ENCODE measurements at places on chromosomes 2 and 18.
A peak's percentile ranks its signal among the peaks of the same experiment; 100 is the strongest.

DNA sequence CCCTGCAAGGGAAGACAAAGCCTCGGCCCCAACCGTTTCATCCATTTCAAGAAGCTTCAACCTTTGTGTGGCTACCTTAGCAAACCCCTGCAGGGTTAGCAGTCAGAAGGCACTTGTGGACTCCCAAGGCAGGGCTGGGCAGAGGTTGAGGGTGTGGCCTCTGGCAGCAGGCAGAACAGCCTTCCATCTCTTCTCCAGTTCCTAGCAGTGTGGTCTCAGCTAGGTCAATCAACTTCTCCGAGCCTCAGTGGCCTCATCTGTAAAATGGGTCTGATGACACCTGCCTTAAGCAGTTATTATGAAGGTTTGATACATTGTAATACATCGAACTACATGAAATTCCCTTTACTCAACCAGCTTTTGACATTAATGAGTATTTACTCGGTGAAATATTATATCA, 6.8 kb upstream of the PRSS56 start:
- DNase-seq = no peak

DNA sequence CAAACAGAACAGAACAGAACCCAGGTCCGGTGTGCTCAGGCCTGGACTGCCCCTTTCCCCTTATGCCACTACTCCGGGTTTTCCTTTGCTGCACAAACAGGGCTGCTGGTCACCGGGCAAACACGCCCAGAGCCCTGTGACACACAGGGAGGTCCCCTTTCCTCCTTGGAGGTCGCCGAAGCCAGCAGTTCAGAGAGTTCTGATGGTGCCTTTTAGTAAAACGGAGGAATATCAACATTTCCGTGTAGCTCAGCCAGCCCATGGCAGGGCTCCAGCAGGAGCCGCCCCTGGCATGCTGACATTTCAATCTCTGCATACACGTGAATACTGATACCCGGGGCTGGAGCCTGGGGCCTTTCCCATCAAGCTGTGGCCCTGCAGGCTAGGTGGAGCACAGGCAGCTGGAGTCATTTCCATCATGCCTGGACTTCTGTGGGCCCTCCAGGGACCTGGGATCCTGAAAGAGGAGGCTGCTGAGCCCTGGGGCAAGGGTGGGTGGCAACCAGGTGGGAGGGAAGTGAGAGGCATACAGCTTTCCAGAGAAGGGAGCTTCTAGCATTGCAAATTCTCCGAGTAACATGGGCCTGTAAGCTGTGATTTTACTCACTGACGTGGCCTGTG, 91.4 kb upstream of the PXDN start:
- no peak for DNase-seq

GRCh38 chr2:177466337-177467195, 74.0 kb downstream of the AGPS start:
- peak; percentile 65 for DNase-seq

GRCh38 chr2:4840791-4841190, 851.4 kb upstream of the SOX11 start:
- DNase-seq = no peak

- DNase-seq = no peak
Measured at GRCh38 chr2:232875256-232876121, 5.4 kb downstream of the SNORC start.

DNA sequence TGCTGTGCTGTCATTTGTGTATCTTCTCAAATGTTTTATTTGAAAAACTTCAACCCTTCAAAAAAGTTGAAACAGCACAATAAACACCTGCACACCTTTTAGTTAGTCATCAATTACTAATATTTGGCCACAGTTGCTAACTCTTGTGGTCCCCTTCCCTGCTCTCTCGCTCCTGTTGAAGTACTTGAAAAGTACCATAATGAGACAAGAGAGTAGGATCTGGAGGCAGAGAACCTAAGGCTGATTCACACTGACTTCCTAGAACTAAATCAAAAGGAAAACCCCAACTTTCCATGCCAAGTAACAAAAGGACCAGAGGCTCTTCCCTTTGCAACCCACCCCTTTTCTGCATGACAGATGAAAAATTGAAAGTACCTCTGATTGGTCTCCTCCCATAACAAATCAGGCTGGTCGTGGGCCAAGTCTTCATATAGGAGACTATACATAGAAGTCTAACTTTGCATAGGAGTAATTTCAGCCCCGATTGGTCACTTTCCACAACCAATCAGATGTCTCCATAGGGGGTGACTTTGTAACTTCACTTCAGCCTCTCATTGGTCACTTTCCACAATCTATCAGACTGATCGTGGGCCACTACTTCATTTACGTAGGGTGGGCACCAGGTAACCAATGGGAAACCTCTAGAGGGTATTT, 179.7 kb downstream of the EPHA4 start:
- DNase-seq = no peak

DNA sequence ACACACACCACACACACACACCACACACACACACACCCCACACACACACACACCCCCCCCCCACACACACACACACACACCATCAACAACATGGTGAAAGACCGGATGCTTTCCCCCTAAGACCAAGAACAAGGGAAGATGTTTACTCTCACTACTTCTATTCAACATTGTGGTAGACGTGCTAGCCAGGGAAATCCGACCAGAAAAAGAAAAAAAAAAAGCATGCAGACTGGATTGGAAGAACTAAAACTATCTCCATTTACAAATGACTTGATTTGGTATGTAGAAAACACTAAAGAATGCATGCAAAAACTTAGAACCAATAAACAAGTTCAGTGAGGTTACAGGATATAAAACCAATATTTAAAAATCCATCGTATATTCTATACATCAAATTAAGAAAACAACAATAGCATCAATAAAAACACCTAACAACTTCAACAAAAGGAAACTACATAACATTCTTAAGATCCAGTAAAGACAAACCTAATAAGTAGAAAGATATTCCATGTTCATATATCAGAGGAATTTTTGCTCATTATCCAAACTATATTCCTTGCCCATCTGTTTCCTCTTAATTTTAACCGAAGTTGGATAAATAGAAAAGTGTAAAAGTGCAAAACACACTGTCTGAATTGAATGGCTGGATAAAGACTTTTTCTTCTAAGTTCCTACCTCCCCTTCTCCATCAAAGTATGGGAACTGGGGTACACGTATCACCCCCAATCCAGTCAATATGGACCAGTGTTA, 51.5 kb upstream of the RNU4ATAC start:
- no peak for DNase-seq

DNA sequence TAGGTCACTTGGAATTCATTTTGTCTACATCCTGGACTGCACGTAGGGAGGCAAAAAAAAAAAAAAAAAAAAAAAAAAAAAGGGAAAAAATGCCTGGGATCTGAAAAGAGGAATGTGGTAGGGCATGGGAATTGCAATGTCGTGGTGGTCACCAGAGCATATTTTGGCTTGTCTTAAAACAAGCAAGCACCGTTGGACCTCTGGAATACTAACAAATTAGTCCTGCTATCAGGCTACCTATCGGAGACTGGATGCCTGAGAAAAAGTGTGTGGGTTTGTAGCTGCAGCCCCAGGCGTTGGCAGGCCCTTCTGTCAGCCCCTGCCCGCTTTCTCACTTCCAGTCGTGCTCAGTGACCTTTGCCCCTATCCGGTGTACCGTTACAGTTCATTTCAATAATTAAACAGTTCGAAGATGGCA, 588.5 kb upstream of the ZEB2 start:
- no peak for DNase-seq

DNA sequence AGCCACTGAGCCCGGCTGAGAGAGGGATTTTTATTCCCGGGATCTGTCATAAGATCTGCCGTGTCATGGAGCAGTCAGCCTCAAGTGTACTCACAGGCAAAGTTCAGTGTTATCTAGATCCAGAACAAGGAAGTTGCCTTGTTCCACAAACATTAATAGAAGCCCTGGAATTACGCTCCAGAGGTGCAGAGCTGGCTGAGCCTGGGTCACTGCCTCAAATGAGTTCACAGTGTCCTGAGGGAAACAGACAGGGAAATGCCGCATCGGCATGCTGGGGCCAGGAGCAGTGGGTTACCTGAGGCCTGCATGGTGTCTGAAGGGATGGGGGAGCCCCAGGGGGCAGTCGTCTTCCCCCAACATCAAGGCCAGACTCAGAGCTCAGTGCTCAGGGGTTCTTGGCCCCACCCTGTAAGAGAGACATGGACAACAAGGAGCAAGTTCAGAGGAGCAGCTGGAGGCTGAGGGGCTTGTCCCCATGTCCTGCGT, 42.7 kb upstream of the ODC1 start:
- DNase-seq = no peak

DNA sequence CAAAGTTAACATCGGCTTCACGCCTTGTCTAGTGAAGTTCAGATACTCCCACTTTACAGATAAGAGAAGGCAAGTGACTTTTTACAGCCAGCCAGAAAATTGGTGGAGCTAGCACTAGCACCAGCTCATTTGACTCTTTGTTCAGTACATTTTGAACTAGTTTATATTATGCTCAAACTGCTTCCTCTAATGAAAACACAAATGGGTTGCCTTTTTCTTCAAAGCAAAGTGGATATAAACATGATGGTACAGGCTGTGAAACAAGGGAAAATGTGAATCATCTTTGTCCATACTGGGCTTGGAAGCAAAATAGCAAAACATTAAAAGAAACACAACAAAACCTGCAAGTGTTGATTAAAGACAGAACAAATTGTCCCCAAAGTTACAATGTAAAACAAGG, 99.6 kb upstream of the LHCGR start:
- DNase-seq = no peak
